ENCODE measurements at places on chromosomes 5 and 9.

GRCh38 chr5:113524927-113525326 lies 11.4 kb downstream of the YTHDC2 start:
- no peak for DNase-seq

- no peak for DNase-seq
These were observed 29.2 kb upstream of the DPYSL3 start for GRCh38 chr5:147539053-147539452.

GRCh38 chr9:1619915-1620710 lies 395.0 kb upstream of the SMARCA2 start:
- DNase-seq = no peak

DNA sequence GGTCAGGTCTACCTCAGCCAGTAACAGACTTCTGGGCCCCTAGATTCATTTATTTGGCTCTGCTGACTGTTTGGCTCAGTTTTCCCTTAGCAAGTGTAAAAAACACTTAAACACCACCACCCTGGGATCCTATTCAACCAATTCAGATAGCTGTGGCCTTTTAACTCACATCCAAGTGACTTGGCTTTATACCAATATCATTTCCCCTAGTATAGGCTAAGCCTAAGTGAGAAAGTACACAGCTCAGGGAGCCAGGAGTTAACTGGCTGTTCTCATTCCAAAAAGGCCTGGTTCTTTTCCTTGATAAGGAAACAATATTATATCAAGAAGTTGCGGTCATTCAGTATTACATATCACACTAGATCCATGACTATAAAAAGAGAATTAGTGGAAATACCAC lies 163.5 kb downstream of the ARL15 start:
- DNase-seq = no peak

GRCh38 chr9:94568972-94569712 lies 14.3 kb downstream of the PCAT7 start:
- DNase-seq = no peak

DNA sequence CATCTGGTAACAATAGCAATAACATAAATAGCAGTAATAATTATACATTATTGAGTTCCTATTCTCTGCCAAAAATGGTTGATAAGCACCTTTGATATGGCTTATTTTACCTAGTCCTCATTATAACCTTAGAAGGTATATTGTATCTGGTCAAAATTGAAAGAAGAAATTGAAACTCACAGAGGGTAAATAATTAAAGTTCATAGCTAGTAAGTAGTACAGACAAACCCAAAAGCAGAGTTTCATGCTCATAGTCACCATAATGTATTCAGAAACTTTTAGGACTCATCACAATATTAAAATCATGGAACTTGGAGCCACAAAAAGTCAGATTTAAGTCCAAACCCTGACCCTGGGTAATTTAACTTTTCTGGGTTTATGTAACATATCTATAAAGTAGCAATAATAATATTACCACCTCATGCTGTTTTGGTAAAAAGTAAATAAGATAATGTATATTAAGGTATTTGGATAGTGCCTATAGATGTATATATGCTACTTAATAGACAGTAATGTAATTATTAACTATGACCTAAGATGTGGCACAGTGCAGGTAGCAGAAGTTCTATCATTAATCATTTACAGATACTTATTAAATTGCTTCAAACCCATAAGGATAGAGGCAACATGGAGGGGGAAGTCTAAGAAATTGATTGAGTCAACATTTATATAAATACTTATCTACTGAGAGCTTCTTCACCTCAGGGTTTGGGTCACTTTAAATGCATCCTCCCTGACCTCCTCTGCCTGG lies 32.4 kb downstream of the STK32A start:
- DNase-seq = no peak

GRCh38 chr5:32880796-32881195 lies 169.7 kb downstream of the NPR3 start:
- no peak for DNase-seq

GRCh38 chr5:155665361-155665760 lies 651.8 kb downstream of the KIF4B start:
- no peak for DNase-seq

GRCh38 chr9:21121595-21122251 lies 19.9 kb downstream of the IFNW1 start:
- DNase-seq = no peak

- no peak for DNase-seq
These were observed 92.8 kb upstream of the SLCO6A1 start for GRCh38 chr5:102591650-102592049.

GRCh38 chr9:114487607-114488300 lies 17.5 kb downstream of the WHRN start:
- peak; percentile 48 for DNase-seq

DNA sequence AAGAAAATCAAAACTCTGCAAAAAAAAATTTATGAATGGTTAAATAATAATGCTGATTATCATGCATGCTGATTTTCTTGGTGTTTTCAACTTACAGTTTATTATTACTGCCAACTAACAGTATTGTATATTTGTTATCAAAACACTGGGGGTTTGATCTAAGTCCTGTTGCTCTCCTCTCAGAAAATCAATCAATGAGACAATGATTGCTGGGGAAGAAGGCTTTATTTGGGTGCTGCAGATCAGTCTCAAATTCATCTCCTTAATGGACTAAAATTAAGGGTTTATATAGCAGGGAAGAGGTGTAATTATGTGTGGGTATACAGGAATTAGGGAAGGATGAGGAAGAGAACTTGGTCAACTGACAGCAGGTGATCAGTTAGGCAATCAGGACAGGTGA lies 565.5 kb upstream of the CDH6 start:
- DNase-seq = no peak

GRCh38 chr5:93497096-93497495 lies 83.9 kb downstream of the NR2F1-AS1 start:
- DNase-seq = no peak

- DNase-seq = no peak
These were observed 26.9 kb downstream of the PTPA start for GRCh38 chr9:129138144-129138462.

GRCh38 chr5:143938230-143938629 lies 126.3 kb downstream of the HMHB1 start:
- DNase-seq = no peak

DNA sequence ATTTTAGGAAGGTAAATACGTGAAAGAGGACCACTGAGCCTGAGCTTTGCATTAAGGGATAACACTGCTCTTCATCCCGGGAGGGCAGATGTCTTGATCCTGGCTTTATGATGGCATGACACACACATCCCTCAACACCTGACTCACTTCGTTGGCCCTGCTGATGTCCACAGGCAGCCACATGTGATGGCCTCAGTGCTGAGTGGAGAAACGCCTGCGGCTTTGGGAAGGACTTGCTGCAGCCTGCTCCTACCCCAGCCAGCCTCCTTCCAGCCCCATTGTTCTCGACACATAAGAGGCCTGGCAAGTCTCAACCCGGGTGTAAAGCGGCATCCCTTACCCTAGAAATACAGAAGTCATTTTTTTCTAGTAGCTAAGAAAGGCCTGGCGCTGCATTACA lies 169.0 kb downstream of the SYK start:
- no peak for DNase-seq

- no peak for DNase-seq
These were observed 631 bp downstream of the B4GALT7 start for GRCh38 chr5:177600508-177601018.

DNA sequence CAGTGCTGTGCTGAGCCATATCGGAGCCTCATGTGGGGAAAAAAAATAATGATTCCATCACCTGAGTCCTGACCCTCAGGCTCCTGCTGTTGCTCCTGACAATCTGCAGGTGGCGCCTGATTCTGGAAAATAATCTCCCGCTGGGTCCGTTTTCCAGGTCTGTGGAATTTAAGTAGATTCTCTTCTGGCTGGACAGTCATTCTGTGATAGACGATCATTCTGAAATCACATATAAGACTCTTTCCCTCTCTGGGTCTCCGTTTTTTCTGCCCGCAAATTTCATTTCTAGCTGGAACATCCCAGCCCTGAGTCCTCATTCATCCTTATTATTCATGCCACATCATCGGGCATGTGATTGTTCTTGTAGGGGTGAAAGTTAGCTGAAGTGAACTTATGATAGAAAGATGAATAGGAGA lies 22.1 kb upstream of the STXBP1 start:
- no peak for DNase-seq

DNA sequence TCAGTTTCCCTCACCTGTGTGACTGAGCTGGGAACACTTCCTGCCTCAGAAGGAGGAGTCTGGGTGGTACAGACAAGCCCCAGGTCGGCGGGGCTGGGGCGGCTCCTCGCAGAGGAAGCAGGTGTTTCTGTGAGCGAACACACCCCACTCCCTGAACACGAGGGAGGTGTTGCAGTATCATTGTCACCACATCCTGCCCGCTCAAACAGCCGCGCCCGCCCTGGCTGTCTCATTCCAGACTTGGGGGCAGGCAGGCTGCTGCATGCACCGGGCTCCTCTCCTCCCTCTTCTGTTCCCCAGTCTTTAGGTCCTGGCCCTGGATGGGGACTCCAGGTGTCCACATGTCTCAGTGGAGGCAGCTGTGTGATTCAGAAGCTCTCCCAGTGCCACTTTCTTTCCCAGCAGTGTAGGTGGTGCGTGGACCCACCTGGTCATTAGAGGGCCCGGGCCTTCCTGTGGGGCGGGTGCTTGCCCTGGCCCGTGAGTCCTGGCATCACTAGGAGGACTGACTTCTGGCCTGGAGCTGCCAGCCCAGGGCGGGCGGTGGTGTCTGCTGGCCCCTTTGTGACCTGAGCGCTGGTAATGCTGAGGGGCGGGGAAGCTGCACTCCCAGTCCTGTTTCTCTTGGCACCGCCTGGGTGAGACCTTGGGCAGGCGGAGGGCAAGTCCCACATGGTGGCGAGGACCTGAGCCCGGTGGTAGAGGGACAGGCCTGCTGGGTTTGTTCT lies 18.3 kb upstream of the PHYHD1 start:
- peak; percentile 75 for DNase-seq

DNA sequence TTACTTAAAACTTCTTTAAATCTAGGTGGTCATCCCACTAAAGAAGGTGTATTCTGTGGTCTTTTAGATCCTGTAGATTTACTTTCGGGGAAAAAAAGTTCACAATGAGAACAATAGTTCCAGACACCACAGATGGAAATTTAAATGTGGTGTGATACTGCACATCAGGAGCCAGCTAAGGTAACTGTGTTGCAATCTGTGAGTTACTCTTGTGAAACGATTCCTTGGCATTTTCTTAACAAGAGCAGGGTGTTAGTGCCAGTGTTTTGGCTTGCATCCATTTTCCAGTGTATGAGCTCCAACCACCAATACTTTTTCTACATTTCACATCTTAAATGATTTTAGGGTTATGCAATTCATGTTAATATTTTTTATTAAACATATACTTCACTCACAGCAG lies 674.5 kb downstream of the CETN3 start:
- DNase-seq = no peak

GRCh38 chr9:35002623-35003022 lies 13.1 kb downstream of the DNAJB5 start:
- DNase-seq = no peak

GRCh38 chr9:111151537-111151936 lies 113.3 kb upstream of the LPAR1 start:
- DNase-seq = no peak

GRCh38 chr5:96642281-96642640 lies 19.9 kb upstream of the CAST start:
- DNase-seq = no peak

DNA sequence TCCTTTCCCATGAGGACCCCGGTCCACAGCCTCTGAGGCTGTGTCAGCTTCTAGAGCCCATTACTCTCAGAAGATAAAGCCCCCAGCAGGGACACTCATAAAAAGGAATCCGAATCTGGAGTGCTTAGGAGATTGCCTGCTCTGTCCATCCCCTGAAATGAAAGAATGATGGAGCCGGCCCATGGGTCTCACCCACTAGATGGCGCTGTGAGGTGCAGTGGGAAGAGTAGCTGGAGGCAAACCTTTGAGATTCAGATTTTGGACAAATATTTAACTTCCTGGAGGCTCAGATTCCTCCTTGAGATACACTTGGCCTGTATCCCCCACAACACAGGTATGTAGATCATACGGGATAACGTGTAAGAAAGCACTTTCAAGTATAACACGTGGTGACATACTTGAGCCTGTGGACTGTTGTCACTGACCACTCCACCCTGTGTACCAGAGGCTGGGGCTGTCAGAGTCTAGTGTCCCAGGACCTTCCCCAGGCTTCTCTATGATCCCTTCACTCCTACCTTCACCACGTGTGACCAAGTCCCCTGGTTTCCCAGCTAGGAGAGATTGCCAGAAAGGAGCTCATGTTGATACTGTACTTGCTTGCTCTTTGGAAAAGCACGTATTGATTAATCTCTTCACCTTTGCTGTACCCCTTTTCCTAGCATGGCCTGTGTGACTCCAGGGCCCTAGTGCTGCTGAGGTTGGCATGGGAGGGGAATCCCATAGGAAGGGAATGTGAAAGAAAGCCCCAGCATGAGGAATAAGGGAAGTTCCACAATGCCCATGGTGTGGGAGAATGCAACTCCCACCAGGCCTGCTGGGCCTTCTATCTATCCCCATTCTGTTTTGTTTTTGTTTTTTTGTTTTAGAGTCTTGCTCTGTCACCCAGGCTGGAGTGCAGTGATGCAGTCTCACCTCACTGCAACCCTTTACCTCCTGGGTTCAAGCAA lies 32.1 kb downstream of the TRMO start:
- DNase-seq = peak; percentile 55

DNA sequence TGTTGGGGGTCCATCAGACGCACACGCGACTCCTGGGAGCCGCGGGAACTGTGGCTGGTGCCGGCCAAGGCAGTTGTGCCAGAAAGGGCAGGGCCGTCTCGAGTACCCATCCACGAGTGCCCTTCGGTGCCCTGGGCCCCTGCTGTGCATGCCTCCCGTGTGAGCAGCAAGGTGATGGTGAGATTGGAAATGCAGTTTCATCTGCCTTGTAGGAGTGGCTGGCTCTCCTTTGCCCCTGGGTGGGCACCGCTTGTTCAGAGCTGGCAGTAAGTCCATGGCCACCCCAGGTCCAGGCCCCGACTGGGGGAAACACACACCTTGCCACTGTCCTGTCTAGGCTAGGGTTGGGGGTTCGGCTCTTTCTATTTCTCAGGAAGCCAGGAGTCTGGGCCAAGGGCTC lies 5.7 kb downstream of the NKD2 start:
- DNase-seq = no peak

DNA sequence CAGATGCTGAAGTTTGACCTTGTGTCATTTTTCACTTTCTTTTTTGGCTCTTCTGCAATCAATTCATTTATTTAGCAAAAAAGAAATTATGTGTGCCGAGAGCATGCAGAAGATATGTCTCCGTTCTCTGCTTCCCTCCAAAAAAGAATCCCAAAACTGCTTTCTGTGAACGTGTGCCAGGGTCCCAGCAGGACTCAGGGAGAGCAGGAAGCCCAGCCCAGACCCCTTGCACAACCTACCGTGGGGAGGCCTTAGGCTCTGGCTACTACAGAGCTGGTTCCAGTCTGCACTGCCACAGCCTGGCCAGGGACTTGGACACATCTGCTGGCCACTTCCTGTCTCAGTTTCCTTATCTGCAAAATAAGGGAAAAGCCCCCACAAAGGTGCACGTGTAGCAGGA lies 2.4 kb downstream of the FGFR4 start:
- DNase-seq = no peak

- no peak for DNase-seq
These were observed 137.0 kb downstream of the PDE4D start for GRCh38 chr5:59756373-59757035.
